ENCODE measurements at places on chromosomes 6 and 20. TPM values are rescaled to one million over a fixed set of nuclear protein-coding genes. Genes with fewer than 3 reads are reported as not detected.

The NKAPL gene
- not detected for total RNA-seq

- ATAC-seq = peak; percentile 73
These were observed 70.2 kb downstream of the HFE start for GRCh38 chr6:26157251-26158075.

DNA sequence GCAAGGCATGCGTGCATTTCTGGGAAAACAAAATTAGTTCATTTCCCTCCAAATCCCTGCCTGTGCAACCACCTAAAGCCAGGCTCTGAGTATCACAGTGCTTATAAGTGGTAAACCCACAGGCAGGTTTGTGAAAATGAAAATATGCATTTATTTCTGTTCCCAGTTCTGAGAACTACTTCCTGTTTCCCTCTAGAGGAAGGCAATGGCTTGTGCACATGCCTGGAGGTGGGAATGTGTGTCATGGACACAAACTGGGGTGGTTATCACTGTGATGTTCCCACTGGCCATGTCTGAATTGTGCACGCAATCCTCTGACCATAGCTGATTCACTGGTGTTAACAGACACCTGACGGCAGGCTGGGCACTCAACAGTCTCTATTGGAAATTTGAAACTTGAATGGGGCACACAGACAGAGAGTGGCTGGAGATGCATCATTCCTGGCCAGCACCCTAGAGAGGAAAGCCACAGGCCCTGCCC, 26.3 kb downstream of the FAM110A start:
- ATAC-seq = peak; percentile 61

DNA sequence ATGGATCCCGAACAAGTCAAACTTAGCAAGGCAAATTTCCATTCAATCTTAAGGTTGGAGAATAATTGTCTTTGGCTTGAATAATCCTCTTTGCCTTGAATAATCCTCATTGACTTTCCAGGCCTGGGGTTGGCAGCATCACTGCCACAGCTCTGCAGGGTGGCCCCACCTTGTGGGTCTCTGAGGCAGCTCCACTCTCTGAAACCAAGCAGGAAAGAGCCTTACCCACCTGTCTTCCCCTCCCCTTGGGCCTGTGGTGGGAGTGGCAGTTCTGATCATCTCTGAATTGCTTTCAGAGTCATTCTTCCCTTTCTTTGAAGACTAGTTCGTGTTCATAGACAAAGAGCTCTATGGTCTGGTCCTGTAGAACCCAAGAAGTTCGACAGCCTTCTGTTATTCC, 47.5 kb downstream of the KCNQ5 start:
- no peak for ATAC-seq

DNA sequence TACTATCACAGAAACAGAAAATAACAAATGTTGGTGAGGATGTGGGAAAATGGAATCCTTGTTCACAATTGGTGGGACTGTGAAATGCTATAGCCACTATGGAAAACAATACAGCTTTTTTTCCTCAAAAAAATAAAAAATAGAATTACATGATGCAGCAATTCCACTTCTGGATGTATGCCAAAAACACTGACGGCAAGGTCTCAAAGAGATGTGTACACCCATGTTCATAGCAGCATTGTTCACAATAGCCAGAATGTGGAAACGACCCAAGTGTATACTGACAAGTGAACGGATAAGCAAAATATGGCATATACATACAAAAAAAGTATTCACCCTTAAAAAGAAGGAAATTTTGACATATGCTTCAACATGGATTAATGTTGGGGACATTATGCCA, 213.4 kb downstream of the KHDC1L start:
- ATAC-seq = no peak

DNA sequence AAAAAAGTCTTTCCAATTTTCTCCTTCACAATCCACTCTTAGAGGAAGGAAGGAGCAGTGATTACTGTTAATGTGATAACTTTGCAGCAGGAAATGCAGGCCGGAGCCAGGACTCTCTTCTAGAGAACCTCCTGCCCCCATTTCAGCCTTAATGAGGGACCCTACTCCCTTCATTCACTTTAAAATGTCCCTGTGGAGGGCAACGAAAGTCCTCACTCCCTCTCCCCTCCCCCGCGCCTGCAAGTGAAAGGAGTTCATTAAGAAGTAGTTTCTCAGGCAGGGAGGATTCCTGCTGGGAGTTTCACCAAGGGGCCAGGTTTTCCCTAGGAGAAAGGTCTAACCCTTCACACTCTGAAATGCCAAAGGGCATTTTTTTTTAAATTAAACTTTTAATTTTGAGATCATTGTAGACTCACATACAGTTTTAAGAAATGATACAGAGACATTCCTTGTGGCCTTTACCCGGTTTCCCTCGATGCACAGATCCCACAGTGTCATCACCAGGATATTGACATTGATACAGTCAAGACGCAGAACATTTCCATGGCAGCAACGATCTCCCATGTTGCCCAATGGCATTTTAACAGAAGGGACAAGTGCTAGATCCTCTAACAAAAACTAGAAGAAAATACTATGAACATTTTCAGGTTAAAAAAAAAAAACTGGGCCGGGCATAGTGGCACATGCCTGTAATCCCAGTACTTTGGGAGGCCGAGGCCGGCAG, 6.8 kb upstream of the COMMD7 start:
- no peak for ATAC-seq

The POM121L2 gene
- total RNA-seq = not detected

The PRRT1 gene
- 0.29 TPM for total RNA-seq

The C20orf144 gene
- 0.26 TPM for total RNA-seq

DNA sequence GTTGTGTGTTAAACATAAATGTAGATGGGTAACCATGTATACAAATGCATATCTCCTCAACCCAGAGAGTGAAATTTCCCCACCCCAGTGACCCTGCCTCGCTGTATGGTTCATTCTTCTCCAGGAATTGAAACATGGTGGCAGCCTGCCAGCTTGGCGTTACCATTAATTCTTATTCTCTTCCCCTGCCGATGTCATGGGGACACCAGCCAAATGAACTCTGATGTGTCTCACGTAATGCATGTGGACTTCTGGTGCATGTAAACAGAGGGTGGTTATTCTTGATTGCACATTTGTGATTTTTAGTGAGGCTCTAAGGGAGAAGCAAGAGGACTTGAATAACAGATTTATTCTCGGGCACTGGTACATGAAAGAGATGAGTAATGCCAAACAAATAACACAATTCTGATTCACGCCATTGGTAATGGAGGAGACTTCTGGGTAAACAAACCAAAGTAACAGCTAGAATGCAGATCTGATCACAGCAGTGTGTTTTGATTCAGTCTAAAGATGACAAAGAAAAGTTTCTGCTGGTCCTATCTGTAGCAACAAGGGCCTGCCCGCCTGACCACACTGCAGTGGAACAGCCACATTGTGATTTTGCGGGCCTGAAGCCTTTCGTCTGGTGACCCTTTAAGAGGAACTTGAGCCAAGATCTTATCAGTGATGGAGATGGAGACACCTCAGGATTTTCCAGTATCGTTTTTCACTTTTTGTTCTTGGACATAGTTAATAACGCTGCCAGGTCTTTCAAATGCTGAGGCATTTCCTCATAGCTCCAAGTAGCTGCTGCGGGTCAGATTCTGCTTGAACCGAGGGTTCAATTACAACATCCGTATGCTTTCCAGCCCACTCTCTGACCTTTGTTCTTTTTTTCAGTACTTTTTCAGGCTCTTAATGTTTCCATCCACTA, 171.8 kb upstream of the AKAP12 start:
- no peak for ATAC-seq

DNA sequence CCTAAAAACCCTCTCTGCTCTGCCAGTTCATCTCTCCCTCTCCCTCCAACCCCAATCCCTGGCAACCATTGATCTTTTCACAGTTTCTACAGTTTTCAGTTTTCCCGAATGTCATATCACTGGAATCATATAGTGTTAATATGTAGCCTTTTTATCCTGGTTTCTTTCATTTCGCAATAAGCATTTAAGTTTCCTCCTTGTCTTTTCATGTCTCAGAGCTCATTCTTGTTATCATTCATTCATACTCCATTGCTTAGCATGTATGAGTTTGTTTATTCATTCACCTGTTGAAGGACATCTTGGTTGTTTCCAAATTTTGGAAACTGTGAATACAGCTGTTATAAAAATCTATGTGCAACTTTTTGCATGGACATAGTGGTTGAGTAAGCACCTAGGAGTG, 5.5 kb upstream of the PCMTD2 start:
- no peak for ATAC-seq

The DLK2 gene
- 2.8 TPM for total RNA-seq

GRCh38 chr6:150647051-150647450, 47.4 kb downstream of the PLEKHG1 start:
- ATAC-seq = no peak

GRCh38 chr20:20780127-20780824, 67.8 kb upstream of the RALGAPA2 start:
- ATAC-seq = no peak

The ERVFRD-1 gene
- total RNA-seq = not detected

The PDRG1 gene
- total RNA-seq = 19.1 TPM

Measured in activated T-helper 17 cell treated with anti-CD3 and anti-CD28 coated beads, Interleukin-2, amount 50 U/mL, for 72 hours (primary cell).